Kidney glomerular epithelial cell (primary cell): ENCODE measurements at places on chromosomes 4 and X.

DNA sequence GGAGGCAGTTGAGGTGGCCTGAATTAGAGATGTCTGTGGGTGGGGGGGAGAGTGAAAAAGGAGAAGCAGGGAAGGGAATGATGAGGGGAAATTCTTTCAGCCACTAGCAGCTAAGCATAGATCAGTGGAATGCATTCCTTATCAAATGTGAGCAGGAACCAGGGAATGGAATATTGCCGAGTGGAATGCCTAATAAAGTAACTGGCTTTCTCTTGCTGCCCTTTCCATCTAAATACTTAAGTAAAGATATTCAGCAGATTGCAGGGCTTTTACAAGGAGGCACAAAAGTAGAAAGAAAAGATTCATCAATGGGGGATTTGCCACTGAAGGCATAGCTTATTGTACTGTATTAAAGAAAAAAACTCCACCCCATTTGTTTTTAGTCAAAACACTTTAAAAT, 263.0 kb upstream of the RPS6KA3 start:
- no peak for DNase-seq

DNA sequence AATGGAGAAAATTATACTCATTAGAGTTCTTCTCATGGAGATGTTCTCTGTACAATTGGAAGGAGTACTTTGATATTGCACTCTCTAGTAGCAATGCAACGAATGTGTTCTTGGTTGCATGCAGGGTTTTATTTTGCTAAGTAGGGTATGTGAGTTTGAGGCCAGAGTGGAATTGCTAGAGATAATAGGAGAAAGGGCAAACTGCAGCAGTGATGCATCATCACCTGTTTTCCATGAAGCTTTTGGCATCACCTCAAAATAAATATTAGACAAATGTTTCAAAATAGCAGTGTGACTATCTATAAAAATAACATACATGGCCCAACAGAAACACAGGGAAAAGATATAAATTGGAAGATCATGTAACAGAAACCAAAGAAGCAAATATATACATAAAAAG, 93.3 kb downstream of the TIGD2 start:
- peak; percentile 70 for DNase-seq

DNA sequence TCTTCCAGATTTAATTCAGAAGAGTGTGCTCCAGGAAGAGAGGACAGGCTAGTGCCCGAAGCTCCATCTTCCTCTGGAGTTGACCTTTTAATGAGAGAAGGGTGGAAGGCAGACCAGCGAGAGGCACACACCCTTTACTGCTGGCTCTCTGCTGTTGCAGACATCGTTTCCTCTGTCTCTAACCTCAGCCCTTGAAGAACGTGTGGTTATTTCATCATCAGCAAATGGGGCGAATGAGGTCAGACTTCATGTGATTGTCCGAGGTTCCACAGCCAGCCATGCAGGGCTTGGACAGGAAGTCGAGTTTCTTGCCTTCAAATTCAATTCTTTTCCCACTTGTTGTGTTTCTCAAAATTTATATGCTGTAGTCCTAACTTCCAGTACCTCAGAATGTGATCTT, 155.2 kb upstream of the MSX1 start:
- DNase-seq = no peak

- no peak for DNase-seq
Observed at GRCh38 chr4:111454961-111455360, 690.3 kb upstream of the FAM241A start.

GRCh38 chr4:89101256-89102161, 9.8 kb upstream of the TIGD2 start:
- DNase-seq = peak; percentile 24

- no peak for DNase-seq
Observed at GRCh38 chrX:109952985-109953905, 49.7 kb upstream of the TMEM164 start.
